ENCODE measurements at places on chromosomes 13 and 19.
A peak's percentile ranks its signal among the peaks of the same experiment; 100 is the strongest.

DNA sequence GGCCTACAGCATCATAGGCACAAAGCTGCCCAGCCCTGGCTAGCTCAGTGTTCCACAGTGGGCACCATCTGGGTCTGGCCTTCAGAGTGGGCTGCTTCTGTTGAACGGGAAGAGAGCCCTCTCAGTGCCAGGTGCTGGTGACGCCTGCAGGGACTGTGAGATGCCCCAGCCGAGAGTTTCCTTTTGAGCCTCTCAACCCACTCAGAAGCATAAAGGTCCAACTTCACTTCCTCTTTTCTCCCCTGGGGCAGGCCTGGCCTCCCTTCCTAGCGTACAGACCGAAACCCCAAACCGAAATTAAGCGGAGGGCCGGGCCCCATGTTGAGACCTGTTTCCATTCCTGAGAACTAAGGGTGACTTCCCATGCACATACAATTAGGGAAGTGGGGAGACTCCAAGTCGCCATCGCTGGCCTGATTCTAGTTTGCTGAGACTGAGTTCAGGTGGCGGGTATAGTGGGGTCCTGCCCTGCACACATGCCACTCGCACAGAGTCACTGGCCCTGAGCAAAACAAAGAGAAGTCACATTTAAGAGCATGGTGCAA lies 6.9 kb downstream of the RAB8A start:
- no peak for DNase-seq

DNA sequence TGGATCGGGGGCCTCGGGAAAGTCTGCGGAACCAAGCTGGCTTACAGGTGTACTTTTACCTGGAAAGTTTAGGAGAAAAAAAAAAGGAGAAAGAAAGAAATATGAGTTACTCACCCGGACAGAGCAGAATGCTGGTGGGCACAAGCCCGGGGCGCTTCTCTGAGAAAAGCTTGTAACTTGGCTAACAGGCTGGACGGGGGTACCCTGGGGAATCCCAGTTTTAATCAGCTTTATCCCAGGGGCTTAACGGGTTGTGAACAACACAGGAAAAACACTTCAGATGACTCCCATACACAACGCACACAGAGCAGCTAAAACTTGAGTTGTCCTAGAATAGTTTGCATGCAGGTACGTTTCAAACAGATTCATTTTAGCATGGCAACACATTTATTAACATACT lies 37.3 kb downstream of the KLF2 start:
- DNase-seq, result no peak

DNA sequence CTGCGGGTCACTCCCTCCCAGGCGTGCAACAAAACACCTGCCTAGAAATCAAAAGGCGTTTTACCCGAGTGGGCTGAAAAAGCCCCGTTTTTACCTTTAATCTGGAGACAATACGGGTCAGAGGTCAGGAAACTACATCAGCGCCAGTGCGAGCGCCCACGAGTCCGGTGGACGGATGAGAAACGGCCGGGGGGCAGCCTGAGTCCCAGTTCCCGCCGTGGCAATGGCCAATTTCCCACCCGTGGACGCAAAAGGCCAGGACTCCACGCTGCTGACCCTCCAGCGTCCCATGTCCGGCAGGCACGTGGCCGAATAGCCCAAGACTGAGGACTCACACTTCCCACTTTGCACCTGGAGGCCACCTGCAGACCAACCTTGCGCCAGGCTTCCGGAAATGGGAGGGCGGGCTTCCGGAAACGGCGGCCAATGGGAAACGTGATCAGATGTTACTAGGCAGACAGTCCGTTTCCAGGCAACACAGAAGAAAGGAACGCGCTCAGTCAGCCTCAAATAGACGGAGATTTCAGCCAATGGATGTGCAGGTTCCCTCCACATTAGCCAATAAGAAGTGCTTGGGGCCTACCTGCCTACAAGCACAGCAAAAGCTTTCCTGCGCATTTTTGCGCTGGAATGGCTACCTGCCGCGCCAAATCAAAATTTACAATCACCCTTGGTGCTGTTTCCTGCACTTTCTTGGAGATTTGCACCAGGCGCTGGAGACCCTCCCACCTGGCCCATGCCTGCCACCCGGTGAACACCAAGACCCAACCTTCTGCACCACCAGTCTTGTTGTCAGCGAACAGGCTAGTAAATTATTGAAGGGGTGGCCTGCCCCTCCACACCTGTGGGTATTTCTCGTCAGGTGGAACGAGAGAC lies 47.4 kb downstream of the ZFP14 start:
- DNase-seq, result peak; percentile 90

GRCh38 chr13:47480951-47481350 lies 520.1 kb downstream of the SUCLA2 start:
- DNase-seq, result no peak

DNA sequence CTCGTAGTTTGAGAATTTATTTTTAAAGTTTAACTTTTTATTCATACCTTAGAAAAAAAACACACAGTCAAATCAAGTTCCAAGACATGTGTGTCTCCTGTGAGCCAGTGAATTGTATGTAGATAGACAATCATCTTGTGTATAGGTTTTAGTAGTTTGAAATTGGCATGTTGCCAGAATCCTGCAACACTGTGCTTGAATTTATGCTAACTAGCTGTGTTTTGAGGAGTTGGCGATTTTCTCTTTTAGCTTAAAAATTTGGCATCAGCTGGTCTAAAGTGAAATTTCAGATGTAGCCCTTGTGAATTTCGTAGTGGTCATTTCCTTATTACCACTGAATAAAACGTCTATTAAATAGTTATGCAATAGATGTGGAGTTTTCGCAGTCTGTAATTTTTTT lies 213.2 kb downstream of the ATP8A2 start:
- DNase-seq, result no peak

Data from nucleus accumbens (tissue), 56 donors.